ENCODE measurements at places on chromosomes 5 and 9.

DNA sequence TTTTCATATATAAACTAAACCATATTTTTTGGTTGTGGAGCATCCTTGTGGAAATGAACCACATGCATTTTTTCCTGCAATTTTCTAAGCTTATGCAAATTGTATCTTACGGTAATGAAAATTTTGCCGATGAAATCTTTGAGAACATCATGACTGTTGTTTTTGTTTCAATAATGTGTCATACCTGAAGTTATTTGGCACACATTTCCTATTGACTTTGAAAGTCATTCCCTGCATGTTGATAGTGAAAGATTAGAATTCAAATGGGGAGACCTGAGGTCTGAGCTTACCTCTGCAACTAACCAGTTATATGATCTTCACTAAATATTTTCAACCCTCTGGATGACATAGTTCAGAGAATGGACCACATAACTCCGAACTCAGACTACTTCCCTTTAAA, 88.5 kb downstream of the PRR16 start:
- no peak for DNase-seq

- DNase-seq: peak; percentile 49
These were observed 59.4 kb upstream of the CTXN3 start for GRCh38 chr5:127589309-127590030.

DNA sequence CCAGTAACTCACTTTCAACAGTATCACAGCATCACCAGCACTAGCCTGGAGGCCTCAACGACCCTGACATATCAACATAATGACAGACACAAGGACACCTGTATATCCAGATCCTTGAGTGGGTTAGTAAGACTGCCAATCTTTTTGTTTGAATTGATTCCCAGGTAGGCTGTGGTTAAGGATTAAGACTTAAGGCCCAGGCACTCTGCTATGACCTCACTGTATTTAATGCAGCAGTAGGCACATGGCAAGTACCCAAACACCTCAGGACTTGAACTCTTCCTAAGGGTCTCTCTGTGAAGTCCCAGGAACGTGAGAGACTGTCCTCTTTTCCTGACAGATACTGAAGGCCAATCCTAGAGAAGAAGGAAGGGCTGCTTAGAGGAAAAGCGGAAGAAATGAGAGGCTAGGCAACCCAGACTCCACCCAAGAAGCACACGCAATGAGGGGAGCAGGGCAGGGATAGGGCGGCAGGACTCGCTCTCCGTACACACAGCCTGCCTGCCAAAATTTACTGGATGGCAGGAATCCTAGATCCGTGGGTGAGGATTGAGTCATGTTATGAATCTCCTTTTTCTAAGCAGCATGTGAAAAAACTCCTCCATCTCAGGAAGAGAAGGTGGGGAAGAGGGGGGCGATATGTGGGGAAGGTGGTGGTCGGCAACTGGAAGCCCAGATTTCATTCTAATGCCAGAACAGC, 93.4 kb downstream of the SIL1 start:
- no peak for DNase-seq

GRCh38 chr5:383621-384020, 59.4 kb upstream of the EXOC3 start:
- DNase-seq: no peak

DNA sequence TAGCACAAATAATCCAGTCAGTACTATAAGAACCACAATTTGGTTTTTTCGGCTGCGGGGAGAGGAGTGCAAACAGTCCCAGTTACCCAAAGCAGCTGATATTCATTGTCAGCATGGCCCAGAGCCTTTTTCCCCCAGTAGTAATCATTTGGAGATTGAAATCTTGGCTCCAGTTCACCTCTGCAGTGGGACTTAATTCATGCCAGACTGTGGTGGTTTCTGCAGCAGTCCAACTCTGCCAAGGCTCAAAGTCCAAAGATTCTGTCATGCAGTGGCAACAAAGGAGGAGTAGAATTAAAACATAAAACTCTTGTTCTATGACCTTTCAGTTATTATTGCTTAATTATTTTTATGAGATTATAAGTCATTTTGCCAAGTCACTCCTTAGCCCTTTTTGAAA, 25.0 kb upstream of the TRIM36 start:
- DNase-seq: no peak

DNA sequence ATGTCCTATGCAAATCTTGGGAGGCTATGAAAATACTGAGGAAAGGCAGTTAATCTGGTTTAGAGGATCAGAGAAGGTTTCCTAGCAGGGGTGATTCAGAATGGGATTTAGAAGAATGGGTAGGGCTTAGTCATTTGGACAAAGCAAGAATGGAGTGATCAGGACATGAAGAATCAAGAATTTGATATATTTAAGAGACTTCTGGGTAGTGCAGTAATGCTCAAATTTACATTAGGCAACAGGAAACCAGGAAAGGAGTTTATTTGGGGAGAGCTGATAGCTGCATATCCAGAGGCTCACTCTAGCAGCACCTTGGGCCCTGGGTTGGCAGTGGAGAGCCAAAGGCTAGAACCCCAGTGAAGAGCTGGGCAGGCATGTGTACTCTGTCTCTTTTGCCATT, 78.9 kb upstream of the PAPPA start:
- DNase-seq: no peak

- no peak for DNase-seq
These were observed 4.8 kb upstream of the DIAPH1 start for GRCh38 chr5:141623611-141624010.

DNA sequence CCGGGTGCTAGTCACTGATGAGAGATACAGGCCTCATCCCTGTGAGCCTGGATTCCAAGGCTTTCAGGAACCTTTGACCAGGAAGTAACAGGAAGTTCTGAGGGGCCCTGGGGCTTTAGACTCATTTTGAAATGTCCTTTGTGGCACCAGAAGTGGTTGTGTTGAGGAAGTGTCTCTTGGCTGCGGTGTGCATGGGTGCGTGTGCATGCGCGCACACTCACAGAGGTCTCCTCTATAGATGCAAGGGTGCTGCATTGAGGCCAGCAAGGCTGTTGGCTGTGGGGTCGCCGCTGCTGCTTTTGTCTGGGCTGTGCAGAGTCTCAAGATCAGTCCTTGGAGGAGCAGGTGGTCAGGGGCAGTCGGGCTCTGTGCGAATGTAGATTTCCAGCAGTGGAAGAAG, 7.6 kb downstream of the RAB24 start:
- no peak for DNase-seq

GRCh38 chr9:124403246-124403645, 12.0 kb downstream of the PSMB7 start:
- DNase-seq: no peak

DNA sequence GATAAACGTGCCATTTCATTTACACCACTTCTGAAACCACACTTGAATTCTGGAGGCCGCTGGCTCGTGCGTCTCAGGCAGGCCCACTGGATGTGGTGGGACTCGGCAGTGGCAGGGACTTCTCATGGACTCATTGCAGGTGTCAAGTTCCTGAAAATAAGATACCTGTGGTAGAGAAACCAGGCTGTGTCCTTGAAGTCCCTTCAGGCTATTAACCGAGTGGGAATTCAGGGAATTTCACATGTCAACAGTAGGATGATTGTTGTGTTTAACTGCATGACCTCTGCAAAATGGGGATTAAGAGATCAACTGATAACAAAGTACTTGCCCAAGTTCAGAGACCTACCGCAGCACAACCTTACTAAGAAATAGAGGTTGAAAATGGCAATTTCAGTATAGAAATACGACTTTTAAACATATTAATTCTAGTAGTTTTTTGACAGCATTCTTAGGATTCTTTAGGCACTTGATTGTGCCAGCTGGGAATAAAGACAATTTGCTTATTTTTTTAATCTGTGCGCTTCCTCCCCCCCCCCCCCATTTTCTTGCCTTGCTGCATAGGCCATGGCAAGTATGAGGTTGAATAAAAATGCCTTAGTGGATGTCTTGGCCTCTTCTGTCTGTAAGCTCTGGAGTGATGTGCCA, 26.8 kb downstream of the TRIP13 start:
- no peak for DNase-seq

- DNase-seq: no peak
These were observed 40.4 kb downstream of the SAR1B start for GRCh38 chr5:134592141-134592746.

GRCh38 chr9:113772121-113772810, 103.8 kb upstream of the ZNF618 start:
- no peak for DNase-seq

GRCh38 chr9:18658804-18659705, 185.1 kb downstream of the ADAMTSL1 start:
- no peak for DNase-seq

- DNase-seq: peak; percentile 98
These were observed at the start of gene SLC44A1 for GRCh38 chr9:105244003-105244733. Gene SLC44A1, plus strand, starts transcription at chr9:105244651. Its CDS starts 218 bp downstream, at chr9:105244869.

DNA sequence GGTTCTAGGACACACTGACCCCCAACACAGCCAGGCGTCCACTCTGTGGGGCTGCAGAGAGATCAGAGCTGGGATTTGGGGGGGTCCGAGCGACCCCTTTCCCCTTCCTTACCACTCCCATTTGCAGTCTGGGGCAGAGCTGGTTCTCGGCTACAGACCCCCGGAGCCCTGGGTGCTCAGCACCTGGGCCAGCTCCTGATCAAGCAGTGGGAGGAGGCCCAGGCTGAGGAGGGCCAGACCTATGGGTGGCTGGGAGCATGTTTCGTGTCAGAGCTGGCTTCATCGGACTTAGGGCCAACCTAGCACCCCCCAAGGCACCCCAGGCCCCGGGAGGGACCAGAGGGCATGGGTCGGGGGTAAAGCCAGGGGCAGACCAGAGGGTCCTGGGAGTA, 7.6 kb downstream of the GRIN1 start:
- no peak for DNase-seq

- DNase-seq: no peak
These were observed 78.0 kb downstream of the HMHB1 start for GRCh38 chr5:143889986-143890385.

- no peak for DNase-seq
These were observed 49.4 kb downstream of the TARS1 start for GRCh38 chr5:33490071-33490665.

- DNase-seq: peak; percentile 54
These were observed 6.9 kb upstream of the OTP start for GRCh38 chr5:77645158-77645994.

DNA sequence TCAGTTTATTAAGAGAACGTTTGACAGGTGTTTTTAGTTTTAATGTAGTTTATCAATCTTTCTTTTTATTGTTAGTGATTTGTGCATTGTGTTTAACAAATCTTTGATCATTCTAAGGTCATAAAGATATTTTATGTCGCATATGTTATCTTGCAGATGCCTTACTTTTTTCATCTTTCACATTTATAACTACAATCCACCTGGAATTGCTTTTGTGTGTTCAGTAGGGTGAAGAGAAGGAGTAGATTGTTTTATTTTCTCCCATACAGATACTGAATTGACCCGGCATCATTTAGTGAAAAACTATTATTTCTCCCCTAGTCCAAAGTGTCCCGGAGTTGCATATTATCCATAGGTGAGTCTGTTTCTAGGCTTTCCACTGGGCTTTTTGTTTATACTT, 179.4 kb upstream of the RGMB start:
- no peak for DNase-seq

- DNase-seq: no peak
These were observed 47.8 kb upstream of the RAPGEF6 start for GRCh38 chr5:131682826-131683225.

DNA sequence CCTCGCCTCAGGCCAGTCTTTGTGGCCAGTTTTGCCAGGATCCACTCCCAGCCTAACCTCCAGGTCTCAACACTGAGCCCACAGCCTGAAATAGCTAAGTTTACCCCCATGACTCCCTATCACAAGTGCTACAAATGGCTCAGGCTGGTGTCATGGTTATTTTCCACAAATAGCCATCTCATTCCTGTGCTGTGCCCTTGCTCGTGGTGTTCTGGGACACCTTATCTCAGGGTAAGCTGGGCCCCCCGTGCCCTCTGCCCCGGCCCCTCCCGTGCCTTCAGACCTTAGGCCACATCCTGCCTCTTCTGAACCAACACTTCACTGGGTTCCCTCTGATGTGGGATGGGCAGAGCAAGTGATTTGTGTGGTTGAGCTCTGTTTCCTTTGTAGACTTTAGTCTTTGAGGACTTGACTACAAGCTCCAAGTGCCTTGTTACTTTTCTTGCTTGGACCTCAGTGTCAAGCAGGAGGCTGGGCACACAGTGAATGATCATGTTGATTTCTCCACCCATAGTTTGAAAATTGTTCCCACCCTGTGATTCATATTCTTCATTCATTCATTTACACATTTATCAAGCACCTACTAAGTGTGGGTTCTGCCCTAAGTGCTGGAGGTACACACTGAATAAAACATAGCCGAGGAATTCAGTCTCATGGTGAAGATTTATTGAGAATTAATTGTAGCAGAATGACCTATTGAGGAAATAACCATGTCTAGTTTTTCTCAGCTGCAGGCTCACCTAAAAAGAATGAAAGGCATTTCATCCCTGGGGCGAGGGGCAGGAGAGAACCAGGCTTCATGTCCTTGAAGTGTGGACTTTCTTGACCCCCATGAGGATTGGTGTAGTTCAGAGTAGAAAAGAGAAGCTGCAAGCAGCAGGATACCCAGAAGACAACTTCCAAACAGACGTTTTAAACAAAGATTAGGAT, 84.5 kb upstream of the CTNNA1 start:
- no peak for DNase-seq

- no peak for DNase-seq
These were observed 33.2 kb upstream of the ALDH1B1 start for GRCh38 chr9:38359297-38359653.

- DNase-seq: no peak
These were observed 25.7 kb downstream of the SLC1A1 start for GRCh38 chr9:4515958-4516375.

- DNase-seq: no peak
These were observed 71.0 kb upstream of the MELK start for GRCh38 chr9:36501727-36502126.

GRCh38 chr9:91047993-91048607, 246.5 kb downstream of the SYK start:
- DNase-seq: no peak
